Adipocyte (in vitro differentiated cells): ENCODE measurements at places on chromosomes 13 and 19.

DNA sequence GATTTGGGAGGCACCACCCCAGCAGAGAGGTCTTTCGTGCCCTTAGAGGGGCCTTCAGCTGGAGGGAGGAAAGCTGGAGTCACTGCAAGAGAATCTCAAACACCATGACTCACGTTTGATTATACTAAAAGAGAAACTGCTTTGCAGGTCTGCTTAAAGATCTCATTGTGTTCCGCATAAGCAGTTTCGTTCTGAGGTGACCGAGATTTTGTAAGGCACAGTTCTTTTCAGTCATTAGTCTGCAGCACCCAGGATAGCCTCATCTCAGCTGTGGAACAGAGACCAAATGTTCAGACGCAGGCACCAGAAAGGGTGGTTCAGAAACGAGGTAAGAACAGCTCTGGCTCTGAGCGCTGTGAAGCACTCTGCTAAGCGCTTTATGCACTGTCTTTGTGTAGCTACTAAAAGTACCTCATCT is 71.2 kb upstream of the GTF3A start:
- DNase-seq, result no peak

DNA sequence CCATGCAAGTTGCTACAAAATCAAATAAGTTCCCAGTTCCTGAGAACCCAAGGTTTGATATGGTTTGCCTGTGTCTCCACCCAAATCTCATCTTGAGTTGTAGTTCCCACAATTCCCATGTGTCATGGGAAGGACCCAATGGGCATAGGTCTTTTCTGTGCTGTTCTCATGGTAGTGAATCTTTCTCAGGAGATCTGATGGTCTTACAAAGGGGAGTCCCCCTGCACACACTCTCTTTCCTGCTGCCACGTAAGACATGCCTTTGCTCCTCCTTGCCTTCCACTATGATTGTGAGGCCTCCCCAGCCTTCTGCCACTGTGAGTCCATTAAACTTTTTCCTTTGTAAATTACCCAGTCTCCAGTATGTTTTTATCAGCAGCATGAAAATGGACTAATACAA is 28.5 kb upstream of the TSHZ3 start:
- DNase-seq, result no peak

DNA sequence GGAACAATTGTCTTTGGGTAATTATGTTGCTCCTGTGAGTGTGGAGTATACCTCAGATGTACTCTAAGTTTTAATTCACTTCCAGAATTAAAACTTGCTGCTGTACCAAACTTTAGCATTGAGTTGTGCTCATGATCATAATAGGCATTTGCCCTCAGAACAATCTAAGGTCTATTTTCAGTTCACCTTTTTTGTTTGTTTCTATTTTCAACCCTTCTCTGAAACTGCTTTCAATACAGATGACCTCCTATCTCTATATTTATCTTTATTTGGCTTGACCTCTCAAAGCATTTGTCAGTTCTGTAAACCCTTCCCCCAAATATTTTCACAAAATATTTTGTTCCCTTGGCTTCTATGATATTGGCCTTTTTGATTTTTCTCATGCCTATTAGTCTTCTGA is 873.0 kb downstream of the OLFM4 start:
- DNase-seq, result no peak

DNA sequence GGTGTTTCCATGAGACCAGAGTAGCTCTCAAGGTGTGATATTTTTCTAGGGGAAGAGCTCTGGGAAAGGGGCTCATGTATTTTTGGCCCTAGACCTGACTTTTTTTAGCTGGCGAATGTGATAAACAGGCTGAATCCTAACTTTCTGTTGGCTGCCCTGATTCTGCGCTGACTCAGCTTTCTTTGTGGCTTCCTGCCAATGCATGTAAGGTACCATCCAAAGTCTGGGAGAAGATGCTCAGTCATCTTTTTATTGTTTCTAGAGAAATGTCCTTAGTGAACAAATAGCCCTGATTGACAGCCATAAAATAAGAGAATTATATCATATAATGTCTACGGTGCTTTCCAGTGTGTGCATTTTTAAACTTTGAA is 113.6 kb upstream of the MBNL2 start:
- no peak for DNase-seq

DNA sequence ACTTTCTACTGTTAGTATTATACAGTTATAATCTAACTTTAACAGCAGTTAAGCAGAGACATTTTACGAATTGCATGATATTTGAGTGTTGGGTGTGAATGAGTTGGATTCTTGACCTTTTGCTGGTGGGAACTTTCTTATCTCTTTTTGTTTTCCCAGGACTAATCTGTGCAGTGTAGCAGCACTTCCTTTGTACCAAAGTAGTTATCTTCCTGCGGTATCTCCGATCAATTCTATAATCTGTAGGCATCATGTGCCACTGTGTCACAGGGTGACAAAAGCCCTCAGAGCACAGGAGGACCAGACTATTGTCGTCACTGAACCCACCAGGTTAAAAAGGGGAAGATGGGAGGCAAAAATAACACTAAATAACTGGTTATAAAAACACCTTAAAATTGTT is 823.5 kb downstream of the GPC5 start:
- no peak for DNase-seq

DNA sequence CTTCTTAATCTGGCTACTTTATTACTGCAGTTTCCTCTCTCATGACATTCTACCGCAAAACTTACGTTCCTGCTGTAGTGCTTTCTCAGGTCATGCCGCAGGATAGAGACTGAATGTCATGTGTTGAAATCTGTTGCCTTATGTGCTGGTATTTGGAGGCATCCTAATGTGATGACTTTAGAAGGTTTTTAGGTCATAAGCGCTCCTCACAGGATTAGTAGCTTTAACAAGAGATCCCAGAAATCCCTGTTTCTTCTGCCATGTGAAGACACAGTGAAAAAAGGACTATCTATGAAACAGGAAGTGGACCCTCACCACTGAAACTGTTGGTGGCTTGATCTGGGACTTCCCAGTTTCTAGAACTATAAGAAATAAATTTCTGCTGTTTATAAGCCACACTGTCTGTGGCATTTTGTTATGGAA is 209.3 kb downstream of the LACC1 start:
- DNase-seq, result no peak

GRCh38 chr13:20141238-20142022 is 19.4 kb downstream of the GJA3 start:
- DNase-seq, result no peak
